ENCODE measurements at places on chromosomes 11 and 22.

GRCh38 chr11:94417386-94417987 is 16.3 kb upstream of the GPR83 start:
- no peak for DNase-seq

DNA sequence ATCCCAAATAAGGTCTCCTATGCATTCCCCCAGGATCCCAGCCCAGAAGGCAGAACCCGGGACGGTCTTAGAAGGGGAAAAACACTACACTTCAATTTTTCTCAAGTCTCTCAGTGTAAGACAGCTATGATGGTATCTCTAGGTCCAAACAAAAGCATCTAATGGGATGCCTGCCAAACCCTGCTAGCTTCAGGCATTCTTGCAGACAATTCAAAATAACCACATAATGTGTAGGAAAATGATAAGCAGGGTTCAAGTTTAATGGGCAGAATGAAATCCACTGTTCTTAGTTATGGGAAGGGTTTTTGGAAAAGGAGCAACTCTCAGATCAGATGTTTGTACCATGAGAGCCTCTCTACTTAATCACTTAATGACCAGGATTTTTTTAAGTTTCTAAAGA is 119.8 kb upstream of the ANO1 start:
- DNase-seq, result no peak

- DNase-seq, result no peak
Measured at GRCh38 chr11:35358391-35358790, 61.0 kb downstream of the SLC1A2 start.

DNA sequence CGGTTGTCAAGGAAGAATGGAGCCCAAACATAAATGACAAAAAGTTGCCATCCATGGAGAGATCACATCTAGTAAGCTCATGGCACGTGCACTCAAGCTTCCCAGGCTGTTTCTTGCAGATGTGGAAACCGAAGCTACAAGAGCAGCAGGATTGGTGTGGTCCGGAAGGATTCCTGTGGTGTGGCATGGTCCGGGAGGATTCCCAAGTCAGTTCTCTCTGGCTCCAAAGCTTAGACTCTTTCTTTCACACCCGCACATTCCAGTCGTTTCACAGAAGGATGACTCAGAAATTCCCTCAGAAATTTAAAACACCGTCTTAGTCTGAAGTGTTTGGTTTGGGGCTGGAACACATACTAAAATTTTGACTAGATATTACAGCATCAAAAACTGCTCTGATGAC is 78.0 kb upstream of the DRD2 start:
- no peak for DNase-seq

- DNase-seq, result no peak
Measured at GRCh38 chr11:105449100-105449734, 160.7 kb upstream of the GRIA4 start.

- no peak for DNase-seq
Measured at GRCh38 chr11:27192184-27192583, 151.6 kb downstream of the BBOX1 start.

- DNase-seq, result no peak
Measured at GRCh38 chr11:92332986-92333385, 108.4 kb downstream of the FAT3 start.

DNA sequence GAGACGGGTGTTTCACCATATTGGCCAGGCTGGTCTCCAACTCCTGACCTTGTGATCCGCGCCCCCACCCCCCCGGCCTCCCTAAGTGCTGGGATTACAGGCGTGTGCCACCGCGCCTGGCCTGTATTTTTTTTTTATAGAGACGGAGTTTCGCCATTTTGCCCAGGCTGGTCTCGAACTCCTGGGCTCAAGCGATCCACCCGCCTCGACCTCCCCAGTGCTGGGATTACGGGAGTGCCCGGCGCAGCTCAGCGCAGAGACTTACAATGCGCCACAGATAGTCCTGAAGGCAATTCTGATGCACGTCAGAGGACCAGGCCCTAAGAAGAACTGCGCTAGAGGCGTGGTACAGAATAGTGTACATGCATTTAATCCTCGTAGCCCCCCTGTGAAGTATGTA is 587 bp upstream of the VPS51 start:
- DNase-seq, result no peak

DNA sequence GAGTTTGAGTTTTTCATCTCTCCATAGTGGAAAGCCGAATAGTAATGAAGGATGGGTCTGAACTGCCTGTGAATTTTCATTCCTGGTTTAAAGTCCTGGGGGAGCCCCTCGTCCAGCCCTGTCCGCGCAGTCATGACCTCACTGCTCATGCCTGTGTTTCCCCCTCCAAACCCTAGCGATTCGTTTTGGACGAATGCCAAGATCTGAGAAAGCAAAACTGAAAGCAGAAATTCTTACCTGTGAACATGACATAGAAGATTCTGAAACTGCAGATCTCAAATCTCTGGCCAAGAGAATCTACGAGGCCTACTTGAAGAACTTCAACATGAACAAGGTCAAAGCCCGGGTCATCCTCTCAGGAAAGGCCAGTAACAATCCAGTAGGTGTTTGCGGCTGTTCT is 30.5 kb downstream of the CDPF1 start:
- no peak for DNase-seq

- no peak for DNase-seq
Measured at GRCh38 chr11:107789767-107790166, 68.8 kb downstream of the SLC35F2 start.

DNA sequence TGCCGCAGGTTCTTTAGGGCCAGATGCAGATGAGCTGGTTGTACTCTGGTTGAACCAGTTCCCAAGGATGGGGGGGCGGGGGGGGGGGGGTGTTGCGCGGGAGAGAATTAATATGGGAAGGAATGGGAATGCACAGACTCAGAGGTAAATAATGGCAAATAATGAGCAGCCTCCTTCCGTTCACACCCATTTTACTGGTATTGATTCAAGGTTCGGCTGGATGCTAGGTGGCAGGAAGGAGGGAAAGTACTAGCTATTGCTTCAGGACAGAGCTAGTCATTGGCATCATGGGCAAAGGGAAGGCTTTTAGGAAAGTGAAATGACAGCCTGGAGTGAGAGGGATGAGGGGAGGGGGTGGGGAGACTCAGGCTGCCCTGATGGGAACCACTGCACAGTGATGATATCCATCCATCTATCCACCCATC is at the start of gene VSTM5:
Gene VSTM5, minus strand, starts transcription at position 25 of the 425 bp plus-strand sequence. CDS start 116 bp downstream, outside the sequence.
- no peak for DNase-seq

GRCh38 chr11:80320226-80320625 is 879.4 kb upstream of the TENM4 start:
- DNase-seq, result no peak

DNA sequence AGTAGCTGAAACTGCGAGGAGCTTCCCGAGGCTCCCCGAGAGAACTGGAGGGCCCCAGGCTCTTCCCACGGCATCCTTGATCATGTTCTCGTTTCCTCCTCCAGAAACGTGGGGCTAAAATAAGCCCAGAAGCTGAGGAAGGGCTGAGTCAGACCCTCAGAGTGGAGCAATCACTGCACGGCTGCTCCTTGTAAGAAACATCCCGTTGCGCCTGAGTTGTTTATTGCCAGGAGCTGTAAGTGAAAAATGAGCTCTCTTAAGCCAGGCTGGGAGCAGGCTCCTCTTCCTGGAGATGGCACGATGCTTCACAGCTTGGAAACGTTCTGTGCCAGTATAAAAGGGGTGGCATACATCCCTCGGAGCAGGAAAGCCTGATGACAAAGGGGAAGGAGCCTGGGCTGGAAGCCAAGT is 47.3 kb upstream of the SYN3 start:
- no peak for DNase-seq

GRCh38 chr11:49499117-49499516 is 290.7 kb upstream of the FOLH1 start:
- DNase-seq, result no peak

DNA sequence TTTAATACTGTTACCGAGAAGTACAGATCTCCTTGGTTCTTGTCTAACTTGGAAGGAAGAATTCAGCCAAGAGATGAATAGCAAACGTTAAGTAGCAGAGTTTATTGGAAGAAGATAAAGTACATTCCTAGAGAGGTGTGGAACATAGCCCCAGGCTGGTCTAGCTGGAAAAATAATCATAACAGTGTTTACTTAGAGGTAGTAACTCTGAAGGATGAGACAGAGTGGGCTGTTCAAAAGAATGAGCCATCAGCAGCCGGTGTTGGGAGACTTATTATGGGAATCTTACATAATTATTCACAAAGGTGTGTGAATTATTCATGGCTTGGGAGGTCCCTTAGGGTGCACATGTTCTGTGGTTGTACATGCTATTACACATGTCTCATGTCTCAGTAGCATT is 276.5 kb downstream of the LUZP2 start:
- no peak for DNase-seq

- no peak for DNase-seq
Measured at GRCh38 chr11:103661185-103661584, 375.3 kb upstream of the DDI1 start.

GRCh38 chr11:59154610-59155009 is 12.0 kb downstream of the FAM111A start:
- DNase-seq, result no peak

- no peak for DNase-seq
Measured at GRCh38 chr22:30731658-30732057, 37.0 kb downstream of the OSBP2 start.

DNA sequence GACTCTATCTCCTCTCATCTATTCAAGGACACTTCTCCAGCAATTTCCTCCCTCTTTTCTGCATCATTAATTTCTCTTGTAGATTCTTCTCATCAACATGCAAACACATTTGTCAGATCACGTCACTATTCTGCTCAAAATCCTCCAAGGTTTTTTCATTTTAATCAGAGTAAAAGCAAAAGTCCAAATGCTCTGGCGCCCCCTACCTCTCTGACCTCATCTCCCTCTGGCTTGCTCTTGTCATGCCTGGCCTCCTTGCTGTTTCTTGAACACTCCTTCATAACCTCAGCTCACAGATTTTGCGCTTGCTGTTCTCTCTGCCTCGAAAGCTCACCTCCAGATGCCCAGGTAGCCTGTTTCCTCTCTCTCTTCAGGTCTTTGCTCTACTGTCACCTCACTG is 22.4 kb downstream of the RTCB start:
- no peak for DNase-seq

DNA sequence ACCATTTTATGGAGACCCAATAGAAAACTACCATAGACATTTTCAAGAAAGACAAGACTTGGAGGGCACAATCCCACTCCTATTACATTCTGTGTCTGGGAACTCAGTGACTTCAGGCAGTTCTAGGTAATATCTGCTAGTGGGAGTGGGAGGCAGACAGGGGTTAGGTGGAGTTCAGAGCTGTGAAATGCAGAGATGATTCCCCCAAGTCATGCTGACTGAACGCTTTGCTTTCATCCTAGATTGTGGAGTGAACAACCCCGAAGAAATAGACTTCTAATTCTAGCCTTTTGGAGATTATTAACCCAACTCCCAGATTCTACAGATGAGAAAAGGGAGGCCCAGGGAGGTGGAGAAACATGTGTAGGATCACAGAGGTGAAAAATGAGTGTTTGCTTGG is 437.8 kb upstream of the CADM1 start:
- no peak for DNase-seq

- DNase-seq, result no peak
Measured at GRCh38 chr11:79244798-79245197, 196.0 kb downstream of the TENM4 start.

DNA sequence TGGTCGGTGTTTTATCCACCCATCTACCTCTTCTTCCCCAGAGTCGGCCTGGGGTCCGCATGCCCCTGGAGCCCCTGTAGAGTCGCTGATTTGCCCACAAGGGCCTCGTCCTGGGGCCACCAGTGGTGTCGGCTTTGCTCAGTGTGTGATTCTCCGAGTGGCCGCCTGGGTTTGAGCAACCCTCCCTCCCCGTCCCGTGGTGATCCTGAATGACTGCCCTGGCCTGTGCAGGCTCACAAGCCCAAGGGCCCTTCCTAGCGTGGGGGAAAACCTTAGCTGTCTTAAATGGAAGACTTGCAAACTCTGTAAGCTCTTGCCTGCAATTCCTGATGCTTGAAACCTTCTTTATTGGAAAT is 128.3 kb downstream of the OSBP2 start:
- no peak for DNase-seq

DNA sequence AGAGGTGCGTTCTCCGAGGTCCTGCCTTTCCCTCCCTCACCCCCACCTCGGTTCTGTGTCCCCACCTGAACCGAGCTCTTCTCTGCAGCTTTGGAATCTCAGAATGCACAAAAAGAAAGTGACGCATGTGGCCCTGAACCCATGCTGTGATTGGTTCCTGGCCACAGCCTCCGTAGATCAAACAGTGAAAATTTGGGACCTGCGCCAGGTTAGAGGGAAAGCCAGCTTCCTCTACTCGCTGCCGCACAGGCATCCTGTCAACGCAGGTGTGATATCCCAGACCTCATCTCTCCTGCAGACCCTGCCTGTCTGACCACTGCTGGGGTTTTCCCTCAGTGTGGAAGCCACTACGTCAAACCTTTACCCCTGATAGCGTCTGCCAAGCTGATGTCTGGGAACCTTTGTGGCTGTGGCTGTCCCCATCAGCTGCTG is 13.9 kb downstream of the ACP2 start:
- no peak for DNase-seq

GRCh38 chr11:117825538-117826189 is 1.1 kb upstream of the FXYD2 start:
- no peak for DNase-seq

DNA sequence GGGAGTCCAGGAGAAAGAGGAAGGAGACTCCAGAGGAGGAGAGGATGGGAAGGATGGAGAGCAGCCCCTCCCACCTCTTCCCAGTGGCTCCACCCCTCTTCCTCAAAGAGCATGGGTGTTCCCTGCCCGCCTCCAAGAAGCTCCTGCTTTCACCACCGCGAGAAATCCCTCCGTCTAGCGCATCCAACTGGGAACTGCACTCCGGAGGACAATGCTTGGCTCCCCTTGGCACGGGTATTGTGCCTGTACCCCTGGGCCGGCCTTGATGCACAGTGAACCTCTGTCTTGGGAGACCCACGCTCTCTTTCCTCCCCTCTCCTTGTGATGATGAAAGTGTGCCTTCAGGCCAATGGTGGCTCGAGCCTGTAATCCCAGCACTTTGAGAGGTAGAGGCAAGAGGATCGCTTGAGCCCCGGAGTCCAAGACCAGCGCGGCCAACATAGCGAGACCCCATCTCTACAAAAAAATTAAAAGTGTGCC is 14.9 kb upstream of the ADA2 start:
- DNase-seq, result no peak

GRCh38 chr22:30169002-30169401 is 77.6 kb downstream of the LIF start:
- no peak for DNase-seq

GRCh38 chr11:107821199-107821927 is 37.2 kb downstream of the SLC35F2 start:
- no peak for DNase-seq
